ENCODE measurements at places on chromosomes 16 and 17.

DNA sequence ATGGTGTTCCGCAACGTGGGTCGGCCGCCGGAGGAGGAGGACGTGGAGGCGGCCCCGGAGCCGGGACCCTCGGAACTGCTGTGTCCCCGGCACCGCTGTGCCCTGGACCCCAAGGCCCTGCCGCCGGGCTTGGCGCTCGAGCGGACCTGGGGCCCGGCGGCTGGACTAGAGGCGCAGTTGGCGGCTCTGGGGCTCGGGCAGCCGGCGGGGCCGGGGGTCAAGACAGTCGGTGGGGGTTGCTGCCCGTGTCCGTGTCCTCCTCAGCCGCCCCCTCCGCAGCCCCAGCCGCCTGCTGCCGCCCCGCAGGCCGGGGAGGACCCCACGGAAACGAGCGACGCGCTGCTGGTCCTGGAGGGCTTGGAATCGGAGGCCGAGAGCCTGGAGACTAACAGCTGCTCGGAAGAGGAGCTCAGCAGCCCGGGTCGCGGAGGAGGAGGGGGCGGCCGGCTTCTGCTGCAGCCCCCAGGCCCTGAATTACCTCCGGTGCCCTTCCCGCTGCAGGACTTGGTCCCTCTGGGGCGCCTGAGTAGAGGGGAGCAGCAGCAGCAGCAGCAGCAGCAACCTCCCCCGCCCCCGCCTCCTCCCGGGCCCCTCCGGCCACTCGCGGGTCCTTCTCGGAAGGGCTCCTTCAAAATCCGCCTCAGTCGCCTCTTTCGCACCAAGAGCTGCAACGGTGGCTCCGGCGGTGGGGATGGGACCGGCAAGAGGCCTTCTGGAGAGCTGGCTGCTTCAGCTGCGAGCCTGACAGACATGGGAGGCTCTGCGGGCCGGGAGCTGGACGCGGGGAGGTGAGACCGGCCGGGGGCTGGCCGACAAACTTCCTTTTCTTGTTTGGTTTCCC is 821 bp downstream of the SOCS7 start:
- DNase-seq = no peak

GRCh38 chr16:49786926-49787557 is 68.9 kb downstream of the ZNF423 start:
- DNase-seq = no peak

DNA sequence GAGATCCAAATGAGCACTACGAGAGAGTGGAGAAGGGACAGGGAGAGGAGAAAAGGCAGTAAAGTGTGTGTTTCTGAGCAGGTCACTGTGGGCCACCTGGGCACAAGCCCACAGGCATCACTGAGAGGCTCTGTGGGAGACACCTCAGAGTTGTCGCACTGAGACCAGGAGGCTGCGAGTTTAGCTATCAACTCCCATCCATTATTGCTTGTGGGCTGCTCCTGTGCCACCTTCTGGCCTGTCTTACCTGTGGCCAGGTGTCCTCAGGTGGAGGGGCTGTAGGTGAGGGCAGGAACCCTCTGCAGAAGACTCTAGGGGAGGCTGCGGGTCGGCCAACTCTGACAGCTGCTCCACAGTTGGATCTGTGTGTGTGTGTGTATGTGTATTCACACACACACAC is 2.5 kb upstream of the PRR29 start:
- no peak for DNase-seq

GRCh38 chr17:61397086-61397842 is 2.4 kb upstream of the TBX2 start:
- no peak for DNase-seq

DNA sequence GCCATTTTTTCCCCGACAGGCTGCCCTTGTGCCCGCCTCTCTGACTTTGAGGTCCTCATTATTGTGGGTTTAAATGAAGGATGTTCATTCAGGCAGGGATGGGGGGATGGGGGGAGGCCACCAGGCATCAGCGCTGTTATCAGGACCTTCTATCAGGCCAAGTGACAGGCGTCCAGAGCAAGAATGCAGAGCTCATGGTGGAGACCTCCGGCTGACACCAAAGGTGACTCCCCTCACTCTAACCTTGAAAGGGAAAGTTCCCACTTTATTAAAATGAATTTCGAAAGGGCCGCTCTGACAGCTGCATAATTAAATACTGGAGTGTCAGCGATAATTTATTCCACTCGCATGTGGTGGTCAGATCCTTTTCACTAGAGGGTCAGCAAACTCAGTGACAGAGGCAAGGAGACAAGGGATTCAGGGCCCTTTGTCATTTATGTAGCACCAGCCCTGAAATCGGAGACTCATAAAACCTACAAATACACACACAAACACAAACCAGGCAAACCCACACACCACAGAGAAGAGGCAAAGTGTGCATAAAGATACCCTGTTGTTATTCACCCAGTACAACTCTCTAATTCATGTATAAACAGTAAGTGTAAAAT is 436.0 kb downstream of the MAF start:
- no peak for DNase-seq

- DNase-seq = no peak
Measured at GRCh38 chr17:1726626-1727257, 2.2 kb downstream of the WDR81 start.

DNA sequence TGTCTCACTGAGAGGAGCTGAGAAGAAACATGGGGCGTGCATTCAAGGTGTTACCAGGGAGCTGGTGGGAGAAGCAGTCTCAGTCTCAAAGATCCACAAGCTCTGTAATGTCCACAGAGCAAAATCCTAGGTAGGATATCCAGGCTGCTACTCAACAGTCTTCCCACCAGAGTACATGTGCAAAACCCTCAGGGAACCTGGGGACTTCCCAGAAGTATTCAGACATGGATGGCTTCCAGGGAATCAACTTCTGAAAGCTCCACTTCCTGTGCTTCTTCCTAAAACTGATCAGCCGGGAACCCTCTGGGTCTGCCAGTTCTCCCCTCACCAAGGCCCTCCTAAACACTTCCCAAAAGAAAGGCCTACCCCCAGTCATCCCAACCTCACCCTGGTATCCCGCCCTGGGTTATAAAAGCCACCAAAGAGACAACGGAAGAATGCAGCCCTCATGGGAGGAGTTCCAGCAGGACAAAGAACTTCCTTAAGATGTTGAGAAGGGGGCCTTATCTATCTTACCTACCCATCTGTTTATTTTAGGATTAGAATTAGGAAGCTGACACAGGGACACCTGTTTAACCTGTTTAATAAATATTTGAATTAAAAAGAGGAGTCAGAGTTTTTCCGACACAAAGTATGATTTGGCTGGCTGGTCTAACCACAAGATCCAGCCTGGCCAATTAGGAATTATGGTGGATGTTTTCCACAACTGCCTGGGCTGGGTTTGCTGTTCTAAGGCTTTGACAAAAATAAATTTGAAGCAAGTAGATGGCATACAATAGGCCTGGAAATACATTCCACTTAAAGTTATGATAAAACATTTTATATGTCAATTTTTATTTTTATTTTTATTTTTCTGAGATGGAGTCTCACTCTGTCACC is 37.0 kb downstream of the CUEDC1 start:
- no peak for DNase-seq

DNA sequence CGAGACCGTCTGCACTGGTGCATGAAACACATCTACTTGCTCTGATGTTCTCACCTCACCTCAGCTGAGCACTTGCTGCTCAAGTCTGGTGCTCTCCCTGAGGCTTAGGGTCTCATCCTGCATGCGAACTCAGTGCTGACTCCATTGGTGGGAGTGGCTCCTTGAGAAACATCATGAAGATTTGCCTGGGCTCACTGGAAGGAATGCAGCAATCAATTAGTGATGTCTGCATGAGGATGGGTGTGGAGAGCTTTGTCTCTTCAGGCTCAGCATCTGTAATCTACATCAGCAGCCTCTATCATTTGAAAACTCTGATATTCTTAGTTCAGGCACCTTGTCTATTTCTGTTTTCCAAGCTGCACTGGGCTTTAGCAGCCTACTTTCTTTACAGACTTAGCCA is 204.4 kb downstream of the IRF8 start:
- no peak for DNase-seq

DNA sequence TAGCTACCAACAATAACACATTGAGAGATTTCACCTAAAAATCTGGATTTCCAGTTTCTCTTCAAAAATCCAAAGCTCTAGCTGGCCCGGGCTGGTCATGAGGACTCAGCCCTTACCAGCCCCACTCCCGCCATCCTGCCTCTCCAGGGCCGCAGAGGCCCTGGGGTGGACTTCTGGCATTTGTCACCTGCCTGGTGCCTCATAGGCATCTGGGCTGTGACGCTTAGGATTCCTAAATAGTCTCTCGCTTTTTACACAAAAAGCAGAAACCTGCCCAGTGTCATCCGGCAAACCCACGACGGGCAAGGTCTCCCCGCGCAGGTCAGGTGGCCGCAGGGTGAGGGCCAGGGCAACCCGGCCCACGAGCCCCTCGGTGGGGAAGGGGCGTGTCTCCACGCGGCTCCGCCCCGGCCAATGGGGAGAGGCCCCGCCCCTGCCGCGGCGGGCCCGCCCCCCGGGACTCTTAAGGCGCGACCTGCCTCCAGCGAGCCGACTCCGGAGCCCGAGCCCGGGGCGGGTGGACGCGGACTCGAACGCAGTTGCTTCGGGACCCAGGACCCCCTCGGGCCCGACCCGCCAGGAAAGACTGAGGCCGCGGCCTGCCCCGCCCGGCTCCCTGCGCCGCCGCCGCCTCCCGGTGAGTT is at the start of gene VASN:
Gene VASN, plus strand, starts transcription at position 492 of the 644 bp plus-strand sequence. CDS start 9,030 bp downstream, outside the sequence.
- no peak for DNase-seq

DNA sequence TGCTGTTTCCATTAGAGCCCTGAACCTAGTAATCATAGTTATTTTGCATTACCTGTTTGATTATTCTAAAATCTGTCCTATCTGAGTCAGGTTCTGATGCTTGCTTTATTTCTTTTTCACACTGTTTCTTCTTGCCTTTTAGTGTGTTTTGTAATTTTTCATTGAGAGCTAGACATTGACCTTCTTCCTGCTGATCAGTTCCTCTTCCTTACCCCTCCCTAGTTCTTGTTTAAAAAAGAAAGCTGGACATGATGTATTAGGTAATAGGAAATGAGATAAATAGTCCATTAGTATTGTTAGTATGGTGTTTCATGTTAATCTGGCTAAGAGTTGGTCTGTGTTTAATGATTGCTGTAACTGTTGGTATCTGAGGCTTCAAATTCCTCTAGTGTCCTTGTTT is 13.4 kb downstream of the WWP2 start:
- no peak for DNase-seq

- DNase-seq = no peak
Measured at GRCh38 chr16:26733710-26734109, 333.0 kb upstream of the C16orf82 start.

DNA sequence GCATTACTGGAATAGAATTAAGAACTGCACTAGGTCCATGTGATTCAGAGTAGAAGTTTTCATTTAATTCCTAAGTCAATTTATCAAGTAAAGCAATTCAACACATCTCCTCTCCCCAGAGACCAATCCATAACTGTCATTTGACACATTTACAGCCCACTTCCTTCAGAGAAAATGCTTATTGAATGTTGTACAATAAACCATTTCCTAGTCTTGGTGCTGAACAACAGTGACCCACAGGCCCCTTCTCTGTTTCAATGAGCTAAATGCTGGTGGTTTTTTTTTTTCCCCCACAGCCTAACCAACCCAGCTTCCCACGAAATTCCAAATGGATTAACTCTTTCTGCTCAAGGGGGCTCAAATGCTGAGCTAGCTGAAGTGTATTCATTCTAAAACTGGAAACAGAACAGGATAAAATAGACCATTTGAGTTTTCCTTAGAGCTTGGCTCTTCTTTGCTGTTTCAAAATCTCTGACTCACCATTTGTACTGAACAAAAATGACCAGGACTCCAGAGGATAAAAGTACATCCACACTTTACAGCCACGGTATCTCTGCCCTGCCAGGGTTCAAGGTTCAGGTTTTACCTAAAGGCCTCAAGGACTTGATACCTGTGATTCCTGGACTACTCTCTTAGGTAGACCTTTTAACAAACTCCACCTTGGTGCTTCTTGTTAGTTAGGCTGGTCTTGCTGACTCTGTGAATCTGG is 62.3 kb downstream of the TMEM100 start:
- no peak for DNase-seq

- no peak for DNase-seq
Measured at GRCh38 chr17:69428252-69428980, 13.9 kb downstream of the MAP2K6 start.

GRCh38 chr17:42190491-42191274 is 3.6 kb downstream of the GHDC start:
- DNase-seq = no peak

GRCh38 chr17:867896-868489 is 85.8 kb downstream of the MRM3 start:
- DNase-seq = no peak

- no peak for DNase-seq
Measured at GRCh38 chr17:750431-751037, 1.5 kb downstream of the GEMIN4 start.

- no peak for DNase-seq
Measured at GRCh38 chr17:60455378-60455777, 33.1 kb downstream of the CHCT1 start.

GRCh38 chr17:61456688-61457225 is 4.5 kb downstream of the TBX4 start:
- DNase-seq = no peak

DNA sequence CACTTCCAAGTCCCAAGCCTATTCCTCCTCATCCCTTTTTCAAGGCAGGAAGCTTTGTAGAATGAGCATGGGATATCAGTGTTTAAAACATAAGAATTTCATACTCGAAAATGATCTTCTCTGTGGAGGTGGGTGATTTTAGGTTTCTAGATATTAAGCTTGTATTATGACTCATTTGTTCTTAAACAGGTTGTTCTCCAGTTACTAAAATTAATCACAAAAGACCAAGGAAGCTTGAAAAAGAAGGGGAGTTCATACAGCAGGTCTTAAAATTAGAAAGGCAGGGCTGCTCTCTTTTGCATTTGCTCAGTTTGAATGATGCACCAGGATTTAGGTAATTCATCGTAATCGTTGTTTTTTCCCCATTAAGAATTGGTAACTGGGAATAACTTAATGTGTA is 208.7 kb downstream of the PRKCA start:
- no peak for DNase-seq

DNA sequence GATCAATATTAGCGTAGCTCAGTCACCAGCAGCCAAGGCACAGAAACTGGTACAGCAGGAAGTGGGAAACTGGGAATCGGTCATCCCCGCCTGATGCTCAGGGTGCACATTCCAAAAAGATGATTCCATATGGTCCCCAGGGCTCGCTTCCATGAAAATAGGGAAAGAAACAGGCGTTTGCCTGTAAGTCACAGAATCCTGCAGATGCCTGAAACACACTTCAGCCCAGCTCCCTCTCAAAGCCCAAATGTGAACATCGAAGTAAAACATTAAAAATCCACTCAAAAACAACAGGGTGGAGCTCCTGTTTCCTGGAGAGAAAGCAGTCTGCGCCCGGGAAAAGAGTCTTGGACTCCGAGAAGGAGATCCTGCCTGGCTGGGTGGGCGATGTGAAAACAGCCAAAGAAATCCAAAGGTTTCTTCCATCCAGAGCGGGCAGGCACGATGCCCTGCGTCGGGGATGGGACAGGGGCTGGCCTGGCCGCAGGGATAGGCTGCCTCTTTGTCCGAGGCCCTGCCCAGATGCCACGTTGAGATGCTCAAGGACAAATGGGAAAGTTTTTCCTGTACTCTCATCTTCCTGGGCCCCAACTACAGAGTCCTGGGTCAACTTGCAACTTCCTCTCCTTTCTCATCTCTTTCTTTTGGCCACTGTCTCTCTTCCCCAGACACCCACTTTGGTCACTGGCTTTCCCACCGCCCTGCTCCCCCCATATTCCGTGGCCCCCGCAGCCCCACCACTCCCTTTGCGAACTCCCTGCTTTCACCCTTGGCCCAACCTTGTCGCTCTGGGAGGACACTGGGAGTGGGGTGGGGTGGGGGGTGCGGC is 743 bp downstream of the WIPI1 start:
- no peak for DNase-seq

- DNase-seq = peak; percentile 35
Measured at GRCh38 chr17:75764711-75765421, at the start of gene GALK1. GALK1 (minus strand) TSS chr17:75765192; CDS start chr17:75765136, 56 bp downstream.

Measured in NCI-H1105 (cell line).